ENCODE measurements at places on chromosomes 4 and X. TPM values are rescaled to one million over a fixed set of nuclear protein-coding genes. Genes with fewer than 3 reads are reported as not detected.

Gene GYG2
- not detected for total RNA-seq

DNA sequence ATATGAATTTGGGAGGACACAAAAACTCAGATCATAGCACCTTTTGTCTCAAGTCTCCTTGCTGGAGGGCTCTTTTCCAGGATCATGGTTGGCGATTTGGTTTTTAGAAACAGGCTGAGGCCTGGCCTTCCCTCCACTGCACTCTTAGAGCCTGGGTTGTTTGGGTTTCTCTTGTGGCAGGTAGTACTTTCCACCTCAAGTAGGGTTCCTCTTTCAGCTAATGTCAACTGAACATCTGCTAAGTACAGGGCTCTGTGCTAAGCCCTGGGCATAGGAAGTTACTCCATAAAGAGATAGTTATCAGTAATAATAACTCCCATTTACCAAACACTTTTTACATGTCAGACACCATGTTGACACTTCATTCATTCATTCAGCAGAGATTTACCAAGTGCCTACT is 28.2 kb upstream of the APLN start:
- DNase-seq: no peak

Gene TSPAN5
- total RNA-seq: 15.2 TPM

Gene CD38
- total RNA-seq: 1.4 TPM

Gene FAM9C
- not detected for total RNA-seq

GRCh38 chr4:98314791-98315565 is 53.8 kb downstream of the RAP1GDS1 start:
- DNase-seq: no peak

DNA sequence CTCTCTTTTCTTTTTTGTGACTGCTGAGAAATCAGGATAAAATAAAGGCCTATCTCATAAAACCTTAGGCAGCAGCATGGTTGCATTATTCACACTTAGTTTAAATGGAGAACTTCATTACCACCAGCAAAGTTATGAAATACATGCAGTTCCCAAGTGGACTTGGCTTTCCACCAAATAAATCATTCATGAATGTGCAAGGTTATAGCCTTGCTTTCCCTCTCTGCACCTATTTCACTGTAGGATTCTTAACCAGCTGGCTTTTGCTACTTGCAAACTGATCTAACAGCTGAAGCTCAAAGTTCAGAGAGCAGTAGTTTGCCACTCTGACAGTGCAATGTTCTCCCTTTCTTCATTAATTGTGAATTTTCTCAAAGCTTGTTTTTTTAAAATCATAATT is 140.1 kb upstream of the SMIM31 start:
- no peak for DNase-seq

Gene PACRGL
- 13.2 TPM for total RNA-seq

Gene BEX5
- total RNA-seq: 8.9 TPM

- DNase-seq: no peak
These were observed 82.5 kb upstream of the AFF2 start for GRCh38 chrX:148417934-148418333.

DNA sequence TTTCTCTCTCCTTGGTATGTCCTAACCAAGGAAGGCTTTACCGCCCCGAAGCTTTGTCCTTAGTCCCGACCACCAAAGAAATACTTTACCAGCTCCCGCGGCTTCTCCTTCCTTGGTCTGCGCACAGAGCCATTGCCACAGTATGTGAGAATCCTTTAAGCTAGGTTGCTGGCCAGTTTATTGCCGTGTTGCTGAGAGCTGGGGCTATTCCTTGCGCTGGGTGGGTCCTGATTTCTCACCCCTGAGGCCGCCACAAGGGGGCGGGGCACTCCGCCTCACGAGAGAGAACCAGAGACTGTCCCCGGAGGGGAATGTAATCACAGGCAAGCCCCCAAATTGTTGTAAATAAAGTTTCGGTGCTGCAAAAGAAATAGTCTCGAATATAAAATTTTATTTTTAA is 331.0 kb upstream of the PCDH10 start:
- DNase-seq: no peak

Gene TMEM255A
- 0.30 TPM for total RNA-seq

DNA sequence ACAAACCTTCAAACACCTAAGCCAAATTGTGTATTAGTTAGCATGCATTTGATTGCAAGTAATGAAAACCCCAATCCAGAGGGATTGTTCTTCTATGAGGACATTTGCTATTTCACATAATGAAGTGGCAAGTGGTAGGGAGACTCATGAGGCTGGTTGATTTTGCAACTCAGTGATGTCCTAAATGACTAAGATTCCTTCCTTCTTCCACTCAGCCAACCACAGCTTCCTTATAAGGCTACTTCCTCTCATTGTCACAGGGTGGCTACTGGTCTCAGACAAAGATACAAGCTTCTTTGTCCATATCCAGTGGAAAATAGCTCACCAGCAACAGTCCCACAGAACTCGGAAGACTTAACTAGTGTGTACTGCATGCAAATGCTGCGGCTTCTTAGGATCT is 5.3 kb upstream of the OTC start:
- DNase-seq: no peak

- no peak for DNase-seq
These were observed 220.1 kb downstream of the DCTD start for GRCh38 chr4:182697094-182697493.

DNA sequence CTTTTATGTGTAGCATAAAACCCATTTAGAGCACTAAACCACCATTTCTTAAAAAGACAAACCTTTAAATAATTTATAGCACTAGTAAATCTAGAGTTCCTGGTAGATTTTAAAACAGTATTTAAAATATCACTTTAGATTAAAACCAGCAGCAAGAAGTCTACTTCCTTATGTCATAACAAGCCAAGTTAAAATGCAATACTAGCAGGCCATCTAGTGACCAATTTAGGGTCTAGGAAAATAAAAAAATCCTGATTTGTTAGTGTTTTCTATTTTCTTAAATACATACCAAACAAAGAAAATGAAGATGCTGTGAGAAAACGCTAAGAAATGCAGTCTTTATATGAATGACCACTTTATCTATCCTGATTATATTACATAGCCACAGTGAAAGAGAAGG is 53.9 kb downstream of the PAPSS1 start:
- DNase-seq: no peak

Gene FAM3A
- total RNA-seq: 34.0 TPM

Gene MXRA5
- total RNA-seq: not detected

DNA sequence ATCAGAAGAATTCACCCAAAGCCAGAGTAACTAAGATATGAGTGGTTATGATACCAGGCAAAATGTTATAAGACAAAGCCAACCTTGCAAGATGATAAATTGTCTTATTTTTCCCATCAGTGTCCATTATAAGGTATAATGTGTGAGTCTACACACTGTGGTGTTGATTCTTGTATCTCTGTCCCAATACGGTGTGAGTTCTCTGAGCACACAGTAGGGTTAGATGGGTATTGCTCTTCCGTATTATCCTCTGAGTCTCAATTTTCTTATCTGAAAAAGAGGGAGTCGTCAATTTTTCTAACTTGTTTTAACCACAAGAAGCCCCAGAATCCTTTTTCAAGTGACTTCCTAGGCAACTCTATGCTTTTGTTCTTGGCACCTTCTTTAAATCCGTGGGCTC is 69.9 kb downstream of the HMGB2 start:
- no peak for DNase-seq
